ENCODE measurements at places on chromosomes 6 and 20.

DNA sequence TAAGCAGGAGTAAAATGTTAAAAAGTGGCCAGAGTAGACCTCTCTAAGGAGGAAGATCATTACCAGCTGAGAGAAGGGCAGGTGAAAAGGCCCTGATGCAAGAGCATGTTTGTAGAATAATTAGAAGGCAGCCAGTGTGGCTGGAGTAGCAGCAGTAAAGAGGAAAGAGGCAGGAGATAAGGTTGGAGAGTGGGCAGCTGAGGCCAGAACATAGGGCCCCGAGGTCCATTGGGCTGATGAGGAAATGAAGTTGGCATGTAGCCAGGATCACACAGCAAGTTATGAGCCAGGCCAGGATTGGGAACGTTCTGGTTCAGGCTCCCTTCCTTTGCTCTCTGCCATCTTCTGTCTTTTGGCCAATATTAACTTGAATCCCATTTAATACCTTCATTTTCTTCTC is 51.6 kb downstream of the RALY start:
- DNase-seq = no peak

- no peak for DNase-seq
Measured at GRCh38 chr20:61345656-61346055, 93.6 kb downstream of the CDH4 start.

- DNase-seq = no peak
Measured at GRCh38 chr20:51497542-51498467, 44.7 kb downstream of the NFATC2 start.

DNA sequence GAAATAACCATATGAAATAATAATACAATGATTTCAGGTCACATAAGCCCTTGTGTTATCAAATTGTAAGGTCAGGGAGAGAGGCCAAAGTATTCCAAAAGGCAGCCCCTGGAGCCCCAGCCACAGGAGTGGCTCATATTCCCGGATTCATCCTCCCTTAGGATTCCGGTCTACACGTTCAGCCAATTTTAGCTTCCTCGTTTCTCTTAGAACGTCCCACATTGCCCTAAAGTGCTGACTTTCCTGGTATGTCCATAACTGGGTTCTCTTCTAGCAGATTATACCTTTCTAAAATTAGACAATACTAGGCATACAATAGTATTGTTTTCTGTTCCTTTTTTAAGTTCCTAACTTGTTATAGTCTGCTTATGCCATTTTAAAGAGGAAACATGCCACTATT is 192.7 kb upstream of the NOX3 start:
- DNase-seq = no peak

- no peak for DNase-seq
Measured at GRCh38 chr6:53479871-53480270, 65.0 kb downstream of the GCLC start.

GRCh38 chr6:47792216-47792733 is 10.4 kb downstream of the OPN5 start:
- DNase-seq = no peak

DNA sequence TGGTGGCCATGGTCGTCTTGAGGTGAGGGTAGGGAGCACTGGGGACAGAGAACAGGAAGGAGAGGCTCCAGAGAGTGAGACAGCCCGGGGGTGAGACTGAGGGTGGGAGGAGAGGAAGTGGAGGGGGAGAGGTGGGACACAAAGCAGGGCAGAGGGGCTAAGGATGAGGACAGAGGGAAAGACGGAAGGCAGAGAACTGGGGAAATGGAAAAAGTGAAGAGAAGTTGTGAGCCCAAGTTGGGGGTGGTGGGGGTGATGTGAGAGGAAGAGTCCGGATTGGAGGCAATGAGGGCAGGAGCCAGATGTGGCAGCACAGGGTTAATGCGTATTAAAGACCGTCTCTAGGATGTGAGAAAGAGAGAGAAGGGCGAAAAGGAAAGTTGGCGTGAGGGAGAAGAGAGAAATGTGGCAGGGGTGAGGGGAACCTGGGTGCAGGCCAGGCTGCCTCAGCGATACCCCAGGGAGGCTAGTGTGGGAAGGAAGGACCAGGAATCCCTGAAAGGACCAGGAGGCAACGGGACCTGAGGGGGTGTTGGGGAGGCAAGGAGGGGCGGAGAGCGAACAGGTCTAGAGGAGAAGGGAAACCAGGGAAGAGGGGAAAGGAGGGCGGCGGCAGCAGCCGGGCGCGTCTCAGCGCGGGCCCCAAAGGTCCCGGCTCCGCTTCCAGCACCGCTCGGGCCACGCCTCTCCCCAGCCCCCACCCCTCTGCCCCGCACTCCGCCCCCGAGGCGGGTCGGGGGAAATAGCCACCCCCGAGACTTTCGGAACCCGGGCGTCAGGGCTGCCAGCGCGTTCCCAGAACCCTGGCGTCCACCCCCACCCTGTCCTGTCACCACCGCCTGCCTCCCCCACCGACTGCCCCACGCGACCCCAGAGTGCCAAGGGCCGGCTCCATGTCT is at the start of gene PPP1R18:
Gene PPP1R18, minus strand, starts transcription at position 637 of the 899 bp plus-strand sequence. Its CDS starts 627 bp downstream, at position 10.
- DNase-seq = peak; percentile 54

DNA sequence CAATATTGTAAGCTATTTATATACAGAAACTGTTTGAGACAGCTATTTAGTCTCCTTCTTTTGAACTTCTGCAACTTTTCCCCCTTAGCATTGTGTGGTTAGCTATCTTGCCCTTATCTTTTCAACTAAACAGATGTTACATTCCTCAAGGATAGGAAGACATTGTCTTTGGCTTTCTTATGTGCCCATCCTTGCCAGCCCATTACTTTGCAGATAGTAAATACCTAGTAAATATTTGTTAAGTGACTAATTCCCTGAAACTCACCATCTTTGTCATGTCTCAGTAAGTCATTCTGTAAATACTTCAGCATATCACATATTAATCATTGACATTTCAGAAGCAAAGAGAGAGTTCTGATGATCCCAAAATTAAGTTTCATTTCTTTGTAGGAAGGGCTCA is 69.1 kb upstream of the FLRT3 start:
- no peak for DNase-seq

- DNase-seq = no peak
Measured at GRCh38 chr6:45965007-45965406, 50.7 kb downstream of the CLIC5 start.

DNA sequence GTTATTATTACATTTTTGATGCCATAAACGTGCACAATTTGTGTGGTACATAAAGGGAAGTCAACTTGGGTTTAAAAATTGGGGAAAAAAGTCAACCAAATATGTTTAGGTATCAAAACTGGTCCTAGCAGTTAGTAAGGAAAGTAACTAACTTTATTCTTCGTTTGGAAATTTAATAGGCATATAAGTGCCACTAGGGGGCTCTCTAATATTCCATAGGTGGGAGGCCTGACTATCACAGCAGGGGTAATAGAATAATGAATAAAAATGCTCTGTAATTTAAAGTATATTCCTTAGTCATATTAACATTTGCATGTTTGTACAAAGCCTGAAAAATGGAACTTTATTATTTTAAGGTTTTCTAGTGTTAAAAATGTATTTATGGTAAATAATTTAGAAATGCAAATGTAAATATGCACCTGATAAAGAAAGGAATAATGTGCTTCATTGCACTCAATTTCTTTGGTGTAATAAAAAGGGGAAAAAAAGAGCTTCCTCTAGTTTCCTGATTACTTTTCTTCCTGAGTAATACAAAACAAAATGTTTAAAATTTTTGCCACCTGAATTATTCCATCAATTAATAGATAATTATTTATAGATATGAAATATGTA is 125.7 kb upstream of the HDAC2 start:
- DNase-seq = peak; percentile 17

DNA sequence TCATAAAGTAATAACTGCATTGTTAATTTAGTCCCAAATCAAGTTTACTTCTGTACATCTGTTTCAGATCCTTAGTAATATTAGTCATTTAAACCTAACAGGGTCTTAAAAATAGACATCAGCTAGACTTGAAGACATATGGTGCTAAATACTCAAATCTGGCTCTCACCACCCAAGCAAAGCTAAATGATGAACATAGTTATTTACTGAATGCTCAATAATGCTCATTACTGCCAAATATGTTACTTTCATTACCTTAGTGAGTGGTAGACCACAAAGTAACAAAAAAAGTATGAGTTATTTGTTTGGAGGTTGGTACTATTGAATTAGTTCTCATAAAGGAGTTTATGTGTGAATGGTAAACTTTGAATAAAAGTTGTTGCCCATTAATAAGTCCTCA is 502.1 kb downstream of the PKHD1 start:
- no peak for DNase-seq

DNA sequence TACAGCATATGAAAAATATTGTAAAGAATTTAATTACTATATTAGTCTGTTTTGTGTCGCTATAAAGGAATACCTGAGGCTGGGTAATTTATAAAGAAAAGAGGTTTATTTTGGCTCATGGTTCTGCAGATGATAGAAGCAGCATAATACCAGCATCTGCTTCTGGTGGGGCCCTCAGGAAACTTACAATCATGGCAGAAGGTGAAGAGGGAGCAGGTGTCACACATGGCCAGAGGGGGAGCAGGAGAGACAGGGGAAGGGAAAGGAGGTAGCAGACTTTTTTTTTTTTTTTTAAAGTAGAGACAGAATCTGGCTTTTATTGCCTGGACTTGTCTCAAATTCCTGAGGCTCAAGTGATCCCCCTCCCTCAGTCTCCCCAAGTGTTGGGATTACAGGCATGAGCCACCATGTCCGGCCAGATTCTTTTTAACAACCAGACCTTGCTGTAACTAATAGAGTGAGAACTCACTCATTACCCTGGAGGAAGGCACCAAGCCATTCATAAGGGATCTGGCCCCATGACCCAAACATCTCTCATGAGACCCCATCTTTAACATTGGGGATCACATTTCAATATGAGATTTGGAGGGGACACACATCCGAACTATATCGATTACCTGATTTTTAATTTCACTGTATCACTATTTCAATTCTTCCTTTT is 64.6 kb downstream of the MAN1A1 start:
- DNase-seq = no peak

GRCh38 chr20:64110411-64111068 is 3.2 kb upstream of the NPBWR2 start:
- DNase-seq = no peak

DNA sequence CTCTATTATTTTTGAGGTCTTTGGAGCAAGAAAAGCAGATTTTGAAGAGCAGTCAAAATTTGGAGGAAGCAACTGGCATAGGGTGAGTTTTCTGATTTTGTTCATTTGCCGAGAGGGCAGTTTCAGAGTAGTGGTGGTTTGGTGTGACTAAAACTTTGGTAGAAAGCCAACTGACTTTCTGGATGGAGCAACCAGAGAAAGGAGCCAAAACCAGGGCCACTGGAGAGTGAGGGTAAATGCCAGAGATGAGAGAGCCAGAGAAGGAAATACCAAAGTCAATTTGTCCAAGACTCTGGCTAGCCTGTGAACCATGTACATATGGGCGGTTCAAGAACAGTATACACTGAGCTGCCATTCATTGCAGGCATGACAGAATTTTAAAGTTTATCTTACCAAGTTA is 40.5 kb upstream of the ZBTB24 start:
- DNase-seq = no peak

- no peak for DNase-seq
Measured at GRCh38 chr6:24643920-24644319, 2.1 kb downstream of the KIAA0319 start.

GRCh38 chr20:34546751-34547181 is 11.8 kb upstream of the MAP1LC3A start:
- DNase-seq = no peak

DNA sequence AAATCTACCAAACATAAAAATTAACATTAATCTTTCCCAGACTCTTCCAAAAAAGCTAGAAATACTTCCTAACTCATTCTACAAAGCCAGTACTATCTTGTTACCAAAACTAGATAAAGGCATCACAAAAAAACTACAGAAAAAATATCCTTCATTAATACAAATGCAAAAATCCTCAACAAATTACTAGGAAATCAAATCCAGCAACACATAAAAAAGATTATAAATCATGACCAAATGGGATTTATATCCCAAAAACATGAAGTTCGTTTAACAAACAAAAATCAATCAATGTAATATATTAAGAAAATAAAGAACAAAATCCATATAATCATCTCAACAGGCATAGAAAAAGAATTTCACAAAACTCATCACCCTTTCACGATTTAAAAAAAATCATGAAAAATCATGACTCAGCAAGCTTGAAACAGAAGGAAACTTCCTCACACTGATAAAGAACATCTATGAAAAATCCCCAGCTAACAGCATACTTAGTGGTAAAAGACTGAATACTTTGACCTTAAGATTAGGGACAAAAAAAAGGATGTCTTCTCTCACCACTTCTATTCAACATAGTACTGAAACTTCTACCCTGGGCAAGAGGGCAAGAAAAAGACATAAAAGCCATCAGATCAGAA is 43.2 kb downstream of the RANBP9 start:
- DNase-seq = no peak

- DNase-seq = no peak
Measured at GRCh38 chr6:44732243-44732642, 344.7 kb downstream of the CDC5L start.

- DNase-seq = no peak
Measured at GRCh38 chr6:89350281-89350966, 2.1 kb downstream of the UBE2J1 start.

DNA sequence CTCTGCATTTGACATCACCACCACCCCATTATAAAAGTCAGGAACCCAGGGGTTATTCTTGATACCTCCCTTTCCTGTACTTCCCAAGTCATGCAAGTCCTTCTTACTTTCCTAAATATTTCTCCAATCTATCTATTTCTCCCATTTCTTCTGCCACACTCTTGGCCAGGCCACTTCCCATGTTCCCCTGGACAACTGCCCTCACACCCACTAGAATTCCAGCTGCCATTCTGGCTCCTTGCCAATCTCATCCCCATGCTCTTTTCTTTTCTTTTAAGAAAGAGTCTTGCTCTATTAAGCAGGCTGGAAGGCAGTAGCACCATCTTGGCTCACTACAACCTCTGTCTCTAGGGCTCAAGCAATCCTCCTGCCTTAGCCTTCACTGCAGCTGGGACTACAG is 15.2 kb downstream of the DEFB132 start:
- no peak for DNase-seq

DNA sequence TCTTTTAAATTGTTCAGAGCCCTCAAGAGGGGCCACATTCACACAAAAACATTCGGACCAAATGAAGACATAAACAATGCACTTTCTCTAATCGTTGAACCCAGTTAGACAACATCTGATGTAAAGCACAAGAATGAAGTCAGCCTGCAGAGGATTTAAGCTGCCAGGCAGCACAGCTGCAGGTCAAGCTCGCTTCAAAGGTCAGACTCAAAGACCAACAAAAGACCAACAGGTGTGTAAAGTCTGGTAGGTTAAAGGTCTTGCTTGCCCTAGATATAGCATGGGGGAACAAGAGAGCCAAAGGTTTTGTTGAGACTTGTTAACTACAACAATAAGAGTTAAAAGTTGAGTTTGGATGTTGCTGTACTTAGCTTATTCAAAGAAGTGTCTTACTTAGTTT is 26.7 kb upstream of the MYLIP start:
- DNase-seq = no peak

DNA sequence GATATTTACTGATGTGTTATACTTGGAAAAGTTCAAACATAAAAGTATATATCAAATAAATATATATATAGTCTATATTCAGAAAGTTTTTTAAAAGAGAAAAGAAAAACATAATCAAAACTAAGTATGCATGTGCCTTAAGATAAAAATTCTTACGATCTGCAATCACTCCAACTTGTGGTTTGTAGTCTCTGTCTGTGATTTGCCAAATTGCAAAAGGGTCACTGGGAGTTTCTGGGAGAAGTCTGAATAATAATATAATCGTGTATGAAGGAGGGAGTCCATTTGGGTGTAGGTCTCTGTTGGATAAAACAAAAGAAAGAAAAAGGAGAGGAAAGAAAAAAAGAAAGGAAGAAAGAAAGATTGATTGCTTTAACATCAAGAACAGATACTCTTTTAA is 92.4 kb downstream of the COL12A1 start:
- DNase-seq = no peak

- no peak for DNase-seq
Measured at GRCh38 chr6:108651340-108652227, 90.9 kb downstream of the FOXO3 start.
